Kidney glomerular epithelial cell (primary cell): ENCODE measurements at places on chromosomes 4 and X.

DNA sequence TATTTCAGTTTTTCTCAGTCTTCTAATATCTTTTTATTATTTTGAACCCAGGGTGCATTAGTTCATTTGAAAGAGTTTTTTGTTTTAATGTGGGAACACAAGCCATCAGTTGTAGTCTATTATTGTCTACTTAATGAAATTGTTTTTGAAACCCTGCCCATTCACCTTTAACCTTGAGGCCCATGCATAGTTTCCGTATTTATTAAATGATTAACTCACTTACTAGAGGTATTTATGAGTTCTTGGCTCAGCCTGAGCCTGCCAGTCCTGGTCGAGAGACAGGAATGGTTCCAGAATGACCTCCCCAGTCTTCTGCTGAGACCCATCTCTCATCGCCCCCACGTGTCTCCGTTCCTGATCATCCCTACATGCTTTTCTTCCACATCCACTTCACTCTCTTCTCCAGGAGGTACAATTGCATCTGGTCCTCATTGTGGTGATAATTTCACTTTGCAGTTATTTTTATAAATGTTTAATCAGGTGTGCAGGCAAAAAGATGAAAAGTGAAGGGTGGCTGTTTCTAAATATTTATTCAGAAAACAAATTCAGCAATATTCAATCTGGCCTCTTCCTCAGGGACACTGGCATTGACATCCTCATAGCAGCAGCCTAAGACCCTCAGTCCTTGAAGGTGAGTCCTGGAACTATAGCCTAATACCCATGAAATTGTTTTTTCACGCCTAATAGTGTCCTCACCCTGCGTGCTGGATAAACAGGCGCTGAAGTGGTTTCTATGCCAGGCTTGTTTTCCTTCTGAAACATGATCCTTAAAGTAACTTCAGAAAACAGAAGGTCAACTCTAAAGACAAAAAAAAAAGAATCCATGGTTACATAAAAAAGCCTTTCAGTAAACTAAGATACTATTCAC lies 112.8 kb downstream of the KDR start:
- no peak for DNase-seq

DNA sequence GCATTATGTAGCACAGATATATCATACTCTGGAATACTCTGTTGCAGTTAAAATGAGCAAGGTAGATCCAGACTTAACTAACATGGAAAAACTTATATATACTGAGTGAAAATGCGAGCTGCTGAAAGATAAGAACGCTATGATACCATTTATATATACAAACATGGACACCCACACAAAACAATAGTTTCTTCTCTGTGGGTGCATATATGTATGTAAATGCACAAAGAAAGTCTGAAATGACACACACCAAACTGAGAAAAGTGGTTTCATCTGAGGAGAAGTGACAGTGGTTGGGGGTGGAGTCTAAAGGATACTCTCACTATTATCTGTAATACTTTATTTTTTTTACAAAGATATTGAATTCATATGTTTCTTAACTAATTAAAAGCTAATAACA lies 12.2 kb upstream of the FGF2 start:
- no peak for DNase-seq

- peak; percentile 31 for DNase-seq
Observed at GRCh38 chr4:124903995-124904722, 191.6 kb upstream of the ANKRD50 start.

- no peak for DNase-seq
Observed at GRCh38 chr4:126611900-126612299, 1020.9 kb upstream of the INTU start.

DNA sequence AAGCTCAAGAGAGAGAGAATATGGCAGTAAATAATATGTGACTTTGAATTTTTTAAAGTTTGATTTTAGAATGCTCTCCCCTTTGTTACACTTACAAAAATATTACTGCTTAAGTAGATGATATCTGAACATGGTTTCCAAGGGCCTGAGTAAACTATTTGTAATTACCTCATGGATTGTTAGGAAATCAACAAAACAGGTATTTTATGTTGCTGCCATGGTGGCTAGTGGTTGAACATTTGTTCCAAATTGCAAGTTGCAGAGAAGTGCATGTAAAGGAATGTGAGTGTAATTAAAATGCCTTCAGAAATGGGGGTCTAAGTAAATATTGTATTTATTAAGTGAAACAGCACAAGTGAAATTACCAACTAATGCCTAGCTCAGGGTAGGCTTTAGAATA lies 27.6 kb downstream of the SEPTIN11 start:
- no peak for DNase-seq

- no peak for DNase-seq
Observed at GRCh38 chr4:6753891-6754290, 28.6 kb upstream of the KIAA0232 start.

DNA sequence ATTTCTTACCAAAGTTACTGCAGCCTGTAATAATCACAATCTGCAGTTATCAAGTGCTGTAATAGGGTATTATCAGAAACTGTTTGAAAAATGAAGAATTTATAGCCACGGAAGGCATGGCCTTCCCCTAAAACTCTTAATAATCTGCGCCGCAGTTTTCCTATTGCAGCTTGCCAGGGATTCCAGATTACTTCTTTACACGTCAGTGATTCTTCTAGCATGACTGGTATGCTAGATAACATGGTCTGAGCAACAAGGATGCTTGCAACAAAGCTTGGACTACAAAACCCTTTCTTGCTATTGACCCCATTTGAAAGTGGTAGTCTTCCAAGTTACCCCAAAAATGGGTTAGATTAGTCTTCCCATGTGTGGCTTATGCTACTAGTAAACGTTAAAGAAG lies 47.2 kb upstream of the GK2 start:
- no peak for DNase-seq
